ENCODE measurements at places on chromosomes 6 and 20.

DNA sequence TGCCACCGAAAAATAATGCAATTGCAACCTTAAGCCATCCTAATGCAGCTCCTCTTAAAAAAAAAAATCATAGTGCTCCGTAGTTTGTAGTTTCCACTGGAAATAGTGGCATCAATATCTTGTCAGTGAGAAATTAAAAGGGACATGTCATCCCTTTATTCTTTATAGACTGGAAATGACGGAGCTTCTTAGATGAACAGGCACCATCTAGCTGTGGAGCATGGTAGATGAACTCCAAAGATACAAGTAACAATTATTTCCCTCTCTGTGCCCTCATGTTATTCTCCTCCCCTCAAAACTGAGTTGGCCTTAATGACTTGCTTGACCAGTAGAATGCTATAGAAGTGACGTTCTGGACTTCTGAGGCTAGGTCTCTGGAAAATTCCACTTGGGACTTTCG, 268.1 kb upstream of the SPTLC3 start:
- no peak for DNase-seq

GRCh38 chr6:13261464-13261994, 66.8 kb downstream of the TBC1D7 start:
- DNase-seq: no peak

DNA sequence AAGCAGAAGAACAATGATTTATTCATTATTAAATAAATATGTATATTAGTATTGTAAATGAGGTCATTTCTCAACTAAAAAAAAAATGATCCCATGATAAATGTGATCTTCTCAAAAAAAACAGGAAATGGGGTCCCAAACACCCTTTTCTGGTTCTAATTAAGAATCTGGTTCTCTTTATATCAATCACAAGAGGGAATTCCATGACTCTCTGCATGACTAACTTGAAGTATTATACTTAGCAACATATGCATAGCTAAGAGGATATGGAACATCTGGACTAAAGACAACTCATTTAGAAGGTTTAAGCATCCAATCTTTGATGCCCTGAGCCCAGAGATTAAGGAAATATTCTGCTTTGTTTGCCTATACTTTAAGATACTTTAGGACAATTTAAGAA, 89.7 kb upstream of the EMILIN3 start:
- no peak for DNase-seq

GRCh38 chr20:25355011-25355595, 35.5 kb downstream of the ABHD12 start:
- no peak for DNase-seq

DNA sequence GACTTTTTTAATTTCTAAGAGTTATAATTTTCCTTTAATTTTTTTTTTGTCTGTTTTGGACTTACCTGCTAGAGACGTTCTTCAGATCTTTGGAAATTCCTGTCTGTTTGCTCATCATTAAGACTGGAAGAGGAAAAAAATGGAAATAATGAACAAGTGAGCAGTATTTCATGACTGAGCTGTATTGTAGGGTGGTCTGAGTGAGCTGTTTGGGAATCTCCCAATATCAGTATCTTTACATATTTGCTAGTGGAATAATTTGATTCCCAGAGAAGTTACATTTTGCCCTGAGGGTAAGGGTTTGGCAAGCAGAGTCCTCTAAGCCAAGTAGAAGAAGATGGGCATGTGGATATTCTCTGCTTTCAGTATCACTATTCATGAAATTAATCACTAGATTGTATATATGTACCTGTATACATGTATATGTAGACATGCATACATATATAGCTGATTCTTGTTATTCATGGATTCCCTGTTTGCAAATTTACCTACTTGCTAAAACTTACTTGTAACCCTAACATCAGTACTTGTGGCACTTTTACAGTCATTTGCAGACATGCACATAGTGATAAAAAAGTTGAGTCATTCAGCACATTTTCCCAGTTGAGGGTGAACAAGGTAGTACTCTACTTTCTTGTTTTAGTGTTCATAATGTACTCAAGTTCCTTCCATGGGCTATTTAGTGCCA, 13.5 kb downstream of the ZC2HC1B start:
- peak; percentile 9 for DNase-seq

GRCh38 chr6:14444295-14444972, 326.9 kb downstream of the CD83 start:
- DNase-seq: no peak

DNA sequence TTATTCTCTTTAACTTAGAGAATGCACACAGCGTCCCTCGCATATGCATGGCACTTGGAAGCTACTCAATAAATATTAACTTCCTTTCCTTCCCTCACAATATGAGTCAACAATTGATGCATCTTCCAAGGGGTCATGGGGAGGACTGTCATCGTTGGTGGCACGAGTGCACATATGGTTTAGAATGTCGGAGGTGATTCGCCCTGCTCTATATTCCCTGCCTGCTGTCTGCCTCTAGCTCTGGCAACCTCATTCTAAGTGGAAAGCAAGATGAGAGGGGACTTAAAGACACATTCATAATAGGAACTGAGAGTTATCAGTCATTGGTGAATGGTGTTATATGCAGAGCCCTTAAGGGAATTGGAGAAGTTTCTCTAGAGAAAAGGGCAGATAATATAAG, 44.6 kb downstream of the MAK start:
- no peak for DNase-seq

DNA sequence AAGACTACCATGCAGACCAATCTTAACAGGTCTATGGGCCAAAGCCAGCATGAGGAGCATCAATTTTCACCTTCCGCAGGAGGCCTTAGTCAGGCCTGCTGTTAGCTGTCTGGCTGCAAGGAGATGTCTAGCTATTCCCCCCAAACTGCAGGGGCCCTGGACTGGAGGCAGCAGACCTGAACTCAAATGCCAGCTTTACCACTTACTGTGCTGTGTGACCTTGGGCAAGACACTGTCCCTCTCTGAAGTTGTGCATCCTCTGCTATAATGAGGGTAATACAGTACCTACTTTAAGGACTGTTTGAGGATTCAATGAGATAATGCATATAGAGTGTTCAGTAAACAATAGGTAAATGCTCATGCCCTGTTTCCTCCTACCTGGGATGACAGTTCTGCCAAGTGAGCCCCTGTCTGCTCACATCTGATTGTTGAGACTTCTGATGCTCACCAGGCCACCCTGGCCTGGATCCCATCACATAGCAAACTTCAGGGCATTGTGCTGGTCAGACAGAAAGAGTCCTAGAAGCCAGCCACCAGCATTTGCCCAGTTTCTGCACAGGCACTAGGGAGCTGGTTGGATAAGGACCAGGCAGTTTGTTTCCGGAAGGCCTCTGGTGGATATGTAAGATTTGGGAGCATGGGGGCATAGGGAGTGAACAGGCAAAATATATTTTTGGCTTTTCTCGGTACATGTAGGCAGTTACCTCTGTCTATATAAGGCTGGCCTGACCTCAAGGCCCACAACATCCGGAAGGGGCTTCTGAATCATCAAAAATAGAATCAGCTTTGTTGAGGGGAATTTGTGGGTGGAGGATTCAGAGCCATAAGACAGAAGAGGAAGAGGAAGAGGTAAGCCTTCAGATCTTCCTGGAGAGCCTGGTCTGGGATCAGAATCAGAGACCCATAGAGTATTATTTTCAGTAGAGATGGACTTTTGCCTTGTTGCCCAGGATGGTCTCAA, 2.3 kb upstream of the OCSTAMP start:
- DNase-seq: no peak

DNA sequence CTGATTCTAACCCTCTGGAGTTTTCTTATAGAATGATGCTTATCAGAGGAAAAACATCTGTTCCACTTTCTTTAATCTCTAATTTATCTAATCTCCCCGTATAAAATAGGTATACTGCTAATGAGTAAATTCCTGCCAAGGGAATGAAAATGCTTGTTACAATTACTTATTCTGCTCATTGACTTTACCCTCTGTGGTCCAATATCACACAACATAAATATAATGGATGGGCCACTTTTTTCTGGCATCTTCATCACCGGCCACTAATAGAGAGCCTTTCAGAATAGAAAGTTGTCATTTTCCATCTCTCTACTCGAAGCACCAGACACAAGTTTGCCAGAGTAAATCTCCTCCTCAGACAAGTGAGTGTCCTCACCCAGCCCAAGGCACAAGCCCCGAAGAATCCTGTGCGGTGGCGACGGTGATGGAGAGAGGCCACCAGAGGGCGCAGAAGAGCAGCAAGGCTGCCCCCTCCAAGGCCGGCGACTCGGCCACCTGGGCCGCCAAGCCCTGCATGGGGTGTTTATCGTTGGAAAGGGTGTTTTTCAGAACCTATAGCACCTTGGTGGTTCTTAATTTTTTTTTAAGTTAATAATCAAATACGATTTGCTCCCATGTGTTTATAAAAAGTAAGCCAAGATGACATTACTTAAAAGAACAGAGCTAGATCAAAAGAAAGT, 212.9 kb upstream of the ARID1B start:
- DNase-seq: peak; percentile 36

- DNase-seq: no peak
Measured at GRCh38 chr6:156013155-156013554, 557.5 kb upstream of the NOX3 start.

DNA sequence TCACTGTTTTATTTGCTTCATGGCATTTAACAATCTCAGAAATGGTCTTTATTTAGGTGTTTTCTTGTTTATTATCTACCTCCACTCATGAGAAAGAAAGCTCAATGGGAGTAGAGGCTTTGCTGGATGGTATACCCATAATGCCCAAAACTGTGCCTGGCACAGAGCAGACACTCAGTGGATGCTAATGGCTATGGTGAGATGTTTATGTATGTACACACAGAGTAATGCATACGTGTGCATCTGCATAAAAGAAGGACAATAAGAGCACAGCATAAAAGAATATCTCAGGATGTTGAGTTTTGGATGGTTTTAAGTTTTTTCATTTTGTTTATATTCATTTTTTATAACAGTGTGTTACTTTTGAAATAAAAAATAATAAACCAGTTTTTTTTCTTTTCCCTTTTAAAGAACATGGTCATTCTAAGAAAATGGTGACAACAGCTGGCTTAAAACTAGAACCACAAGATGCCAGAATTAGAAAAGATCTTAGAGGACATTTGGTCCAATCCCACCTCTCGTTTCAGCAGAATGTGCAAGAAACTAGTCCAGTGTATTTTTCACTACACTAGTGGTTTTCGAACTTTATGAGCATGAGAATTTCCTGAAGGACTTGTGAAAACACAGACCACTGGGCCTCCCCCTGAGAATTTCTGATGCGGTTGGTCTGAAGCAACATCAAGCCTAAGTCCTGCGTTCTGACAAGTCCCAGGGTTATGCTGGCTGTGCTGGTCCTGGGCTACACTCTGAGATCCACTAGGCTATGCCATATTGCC, 131.9 kb downstream of the FYN start:
- no peak for DNase-seq

DNA sequence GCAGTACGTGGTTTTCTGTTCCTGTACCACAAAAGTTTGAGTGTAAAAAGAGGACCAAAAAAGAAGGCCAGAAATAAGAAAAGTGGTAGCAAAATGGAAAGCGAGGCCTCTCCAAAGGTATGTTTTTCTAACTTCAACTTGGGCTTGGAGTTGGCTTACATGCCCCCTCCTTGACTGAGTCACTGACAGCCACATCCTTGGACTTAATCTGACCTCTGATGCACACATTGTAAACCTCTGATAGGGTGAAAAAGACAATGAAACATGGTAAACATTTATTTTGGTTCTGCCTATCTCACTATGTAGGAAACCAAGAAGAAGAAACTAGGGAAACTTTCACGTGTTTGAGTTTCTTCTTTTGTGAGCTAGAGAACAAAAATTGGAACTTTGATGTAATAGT, 503.2 kb upstream of the ID4 start:
- DNase-seq: peak; percentile 64

GRCh38 chr20:34528921-34529297, 12.7 kb downstream of the DYNLRB1 start:
- no peak for DNase-seq

- DNase-seq: no peak
Measured at GRCh38 chr6:991192-991591, 298.3 kb upstream of the EXOC2 start.

GRCh38 chr20:38311091-38311490, 7.1 kb downstream of the BPI start:
- no peak for DNase-seq

GRCh38 chr6:111184827-111185532, 97.7 kb downstream of the SLC16A10 start:
- DNase-seq: no peak

DNA sequence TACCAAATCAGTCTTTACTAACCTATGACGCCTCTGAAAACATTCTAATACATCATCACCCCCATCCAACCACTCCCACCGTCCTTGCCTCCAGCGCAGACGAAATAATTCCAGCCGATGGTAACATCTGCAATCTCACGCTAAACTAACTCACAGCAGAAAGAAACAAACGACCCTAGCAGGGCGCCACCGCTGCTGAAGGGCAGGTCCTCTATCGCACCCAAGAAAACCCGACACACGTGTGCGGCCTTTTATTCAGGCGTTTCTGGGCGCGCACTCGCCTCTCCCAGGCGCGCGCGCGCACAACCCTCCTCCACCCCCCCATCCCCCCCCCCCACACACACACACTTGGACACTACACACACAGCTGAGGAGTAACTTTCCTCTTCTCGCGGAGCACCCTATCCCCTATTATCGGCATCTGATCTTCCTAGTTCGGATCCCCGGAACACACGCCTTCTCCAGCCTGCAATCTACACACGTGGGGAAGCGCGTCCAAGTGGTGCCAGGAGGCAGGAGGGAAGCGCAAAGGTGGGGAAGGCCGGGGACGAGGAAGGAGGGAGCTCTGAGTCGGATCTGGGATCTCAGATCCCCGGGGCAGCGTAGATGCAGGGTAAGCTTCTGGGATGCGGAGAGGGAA, 1.4 kb downstream of the GFOD1 start:
- peak; percentile 61 for DNase-seq

- DNase-seq: no peak
Measured at GRCh38 chr6:77205936-77206335, 257.4 kb downstream of the HTR1B start.

DNA sequence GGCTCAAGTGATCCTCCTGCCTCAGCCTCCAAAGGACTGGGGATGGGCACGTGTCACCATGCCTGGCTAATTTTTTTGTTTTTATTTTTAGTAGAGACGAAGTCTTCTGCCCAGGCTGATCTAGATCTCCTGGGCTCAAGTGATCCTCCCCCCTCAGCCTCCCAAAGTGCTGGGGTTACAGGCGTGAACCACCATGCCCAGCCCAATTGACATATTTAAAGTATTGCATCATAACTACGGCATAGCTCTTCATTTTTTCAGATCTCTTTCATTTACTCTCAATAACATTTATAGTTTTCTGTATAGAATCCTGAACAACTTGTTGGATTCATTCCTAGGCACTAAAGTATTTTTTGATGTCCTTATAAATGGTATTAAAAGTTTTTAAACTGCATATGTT, 13.0 kb downstream of the SERPINB1 start:
- DNase-seq: no peak

GRCh38 chr6:39664173-39664572, 61.0 kb downstream of the KIF6 start:
- DNase-seq: no peak

- DNase-seq: no peak
Measured at GRCh38 chr6:33945931-33946330, 142.1 kb upstream of the MLN start.

GRCh38 chr6:3750317-3751076, 1.0 kb downstream of the PXDC1 start:
- peak; percentile 71 for DNase-seq

Data from mammary epithelial cell (primary cell).